T-helper 2 cell (primary cell): ENCODE measurements at places on chromosomes 16 and 17.

DNA sequence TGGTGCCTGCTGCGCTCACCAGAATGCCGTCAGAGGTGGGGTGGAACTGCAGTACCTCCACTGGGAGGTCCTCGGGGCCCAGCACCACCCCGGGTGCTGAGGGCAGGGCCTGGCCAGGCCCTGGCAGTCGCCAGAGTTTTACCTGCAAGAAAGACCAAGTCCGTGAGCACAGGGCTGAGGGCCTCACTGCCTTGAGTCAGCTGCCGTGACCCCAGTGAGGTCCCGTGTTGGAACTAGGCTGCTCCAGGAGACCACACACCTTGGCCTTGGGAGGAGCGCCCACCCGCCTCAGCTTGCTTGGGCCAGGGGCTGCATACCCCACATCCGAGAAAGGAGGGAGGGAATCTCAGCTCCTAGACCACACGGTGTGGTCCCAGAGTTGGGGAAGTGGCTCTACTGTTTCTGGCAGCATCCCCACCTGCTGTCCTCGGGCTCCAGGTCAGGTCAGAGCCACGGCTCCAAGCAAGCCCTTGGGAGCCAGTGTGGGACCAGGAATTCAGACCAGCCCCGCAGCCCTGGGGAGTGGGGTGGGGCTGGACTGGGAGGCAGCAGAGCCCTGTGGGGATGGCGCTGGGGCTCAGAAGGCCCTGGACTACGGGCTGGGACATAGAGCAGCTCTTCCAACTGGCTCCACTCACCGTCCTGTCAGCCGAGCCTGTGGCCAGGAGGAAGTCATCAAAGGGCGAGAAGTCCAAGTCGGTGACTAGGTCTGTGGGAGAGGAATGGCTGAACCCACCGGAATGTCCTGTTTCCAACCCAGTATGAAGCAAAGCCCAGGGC lies 8.7 kb downstream of the CORO7 start:
- DNase-seq: no peak

DNA sequence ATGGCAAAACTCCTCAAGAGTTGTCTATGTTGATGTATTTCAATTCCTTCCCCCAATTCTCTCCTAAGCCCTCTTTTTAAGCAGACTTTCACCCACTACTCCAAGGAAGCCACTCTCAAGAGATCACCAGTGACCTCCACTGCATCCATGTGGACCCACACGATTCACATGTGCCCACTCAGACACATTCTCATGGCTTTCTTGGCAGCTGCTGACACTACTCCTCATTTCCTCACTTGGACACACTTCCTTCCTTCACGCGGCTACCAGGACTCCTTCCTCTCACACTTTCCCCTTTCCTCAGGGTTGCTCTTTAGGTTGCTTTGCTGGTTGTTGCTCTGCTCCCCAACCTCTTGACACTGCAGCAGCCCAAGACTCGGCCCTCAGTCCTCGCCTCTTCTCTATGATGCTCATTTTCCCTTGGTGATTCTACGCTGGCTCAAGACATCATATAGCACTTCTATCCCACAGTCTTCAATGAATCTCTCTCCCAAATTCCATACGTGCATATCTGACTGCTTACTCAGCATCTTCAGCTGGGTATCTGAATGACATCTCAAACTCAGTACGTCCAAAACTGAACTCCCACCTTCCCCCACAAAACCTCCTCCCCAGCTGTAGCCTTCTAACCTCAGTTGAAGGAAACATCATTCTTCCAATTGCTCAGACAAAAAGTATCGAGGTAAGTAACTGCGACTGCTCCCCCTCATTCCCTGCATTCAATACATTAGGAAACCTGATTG lies 28.2 kb downstream of the HELZ start:
- no peak for DNase-seq

DNA sequence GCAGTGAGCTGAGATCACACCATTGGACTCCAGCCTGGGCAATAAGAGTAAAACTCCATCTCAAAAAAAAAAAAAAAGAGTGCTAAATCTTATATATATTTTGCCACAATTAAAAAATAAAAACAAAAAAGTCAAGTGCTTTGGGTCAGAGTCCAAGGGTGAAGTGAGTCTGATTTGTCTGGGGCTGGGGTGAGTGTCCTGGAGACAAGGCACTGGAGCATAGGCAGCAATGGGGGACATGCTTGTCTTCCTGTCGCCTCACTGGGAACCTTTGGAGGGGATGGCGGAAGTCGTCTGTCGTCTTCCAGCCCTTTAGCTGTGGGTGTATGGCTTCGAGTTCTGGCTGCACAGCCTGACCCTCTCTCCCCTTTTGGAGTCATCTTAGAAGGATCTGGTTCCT lies 167.1 kb downstream of the NTN1 start:
- DNase-seq: no peak

DNA sequence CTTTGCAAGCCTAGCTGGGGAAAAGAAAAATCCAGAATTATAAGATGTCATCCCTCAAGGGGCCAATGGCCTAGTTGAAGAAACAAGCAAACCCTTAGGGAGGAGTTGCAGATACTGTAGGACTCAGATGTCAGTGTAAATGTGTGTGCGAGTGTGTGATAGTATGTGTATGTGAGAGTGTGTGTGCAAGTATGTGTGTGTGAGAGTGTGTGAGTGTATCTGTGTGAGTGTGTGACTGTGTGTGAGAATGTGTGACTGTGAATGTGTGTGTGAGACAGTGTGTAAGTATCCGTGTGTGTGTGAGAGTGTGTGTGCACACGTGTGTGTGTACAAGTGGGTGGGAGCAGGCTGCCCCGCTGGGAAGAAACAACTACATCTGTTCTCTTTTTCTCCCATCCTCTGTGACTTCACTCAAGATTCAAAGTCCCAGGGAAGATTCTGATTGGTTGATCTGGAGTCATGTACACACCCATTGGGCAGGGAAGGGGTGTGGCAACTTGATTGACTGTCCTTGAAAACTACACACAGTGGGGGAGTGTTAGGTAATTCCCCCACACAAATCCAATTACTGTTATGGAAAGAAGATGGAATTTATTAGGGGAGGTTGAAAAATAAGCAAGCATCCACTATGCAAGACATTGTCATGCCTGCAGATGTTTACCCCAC lies 40.7 kb downstream of the IRX3 start:
- no peak for DNase-seq

DNA sequence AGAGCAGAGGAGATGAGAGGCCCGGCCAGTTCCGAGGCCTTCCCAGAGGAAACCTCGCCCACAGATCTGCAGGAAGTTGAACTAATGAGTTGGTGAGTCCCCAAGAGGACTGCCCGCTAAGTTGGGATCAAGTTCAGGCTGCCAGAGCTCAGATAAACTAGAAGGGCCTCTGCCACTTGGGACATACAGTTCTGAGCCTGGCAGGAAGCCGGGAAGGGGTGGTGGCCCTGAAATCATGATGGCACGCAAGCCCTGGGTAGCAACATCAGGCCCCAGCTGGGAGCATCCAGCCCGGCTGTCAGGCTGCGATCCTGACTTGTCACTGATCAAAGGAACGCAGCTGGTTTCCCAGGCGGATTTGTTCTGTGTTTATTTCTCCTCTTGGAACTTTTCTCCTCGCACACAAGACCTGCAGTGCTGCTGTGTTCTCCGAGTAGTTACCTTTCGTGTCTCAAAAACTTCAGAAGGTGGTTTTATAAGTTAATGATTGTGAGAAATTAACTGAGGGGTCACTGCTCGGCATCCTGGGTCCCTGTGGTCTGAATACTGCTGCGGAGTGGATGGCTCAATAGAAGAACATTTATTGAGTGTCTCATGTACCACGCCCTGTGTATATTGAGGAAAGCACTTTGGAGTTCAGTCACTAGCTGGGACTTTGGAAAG lies 8.0 kb upstream of the WFDC1 start:
- DNase-seq: no peak

DNA sequence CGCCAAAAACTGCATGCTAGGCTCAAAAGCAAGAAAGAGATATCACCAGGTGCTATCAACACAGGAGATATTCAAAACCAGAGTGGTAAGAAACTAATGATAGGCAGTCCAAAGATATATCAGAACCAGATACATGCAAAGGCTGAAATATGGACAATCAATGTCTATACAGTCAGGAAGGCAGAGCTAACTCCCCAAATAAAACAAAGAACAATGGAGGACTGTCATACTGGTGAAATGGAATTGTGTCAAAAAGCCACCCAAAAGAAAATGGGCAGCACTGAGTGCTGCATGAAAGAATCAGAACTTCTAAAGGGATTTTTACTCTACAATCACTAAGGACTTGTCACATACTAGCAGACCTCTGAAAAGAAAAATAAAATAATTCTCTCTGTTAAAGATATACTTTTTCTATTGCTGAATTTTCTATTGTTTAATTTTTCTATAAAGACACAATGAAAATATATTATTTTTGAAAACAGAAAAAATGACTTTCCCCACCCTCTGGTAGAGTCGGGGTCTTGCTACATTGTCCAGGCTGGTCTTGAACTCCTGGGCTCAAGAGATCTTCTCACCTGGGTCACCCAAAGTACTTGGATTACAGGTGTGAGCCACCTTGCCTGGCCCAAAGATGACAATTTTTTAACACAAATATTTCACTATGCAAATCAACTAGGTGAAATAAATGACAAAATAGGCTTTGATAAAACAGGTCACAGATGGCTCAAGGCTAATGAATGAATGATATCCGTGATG lies 98.2 kb downstream of the USP32 start:
- DNase-seq: no peak

GRCh38 chr17:82668631-82669099 lies 20.4 kb upstream of the WDR45B start:
- no peak for DNase-seq

- no peak for DNase-seq
These were observed 135.1 kb upstream of the NOL11 start for GRCh38 chr17:67582673-67583081.

DNA sequence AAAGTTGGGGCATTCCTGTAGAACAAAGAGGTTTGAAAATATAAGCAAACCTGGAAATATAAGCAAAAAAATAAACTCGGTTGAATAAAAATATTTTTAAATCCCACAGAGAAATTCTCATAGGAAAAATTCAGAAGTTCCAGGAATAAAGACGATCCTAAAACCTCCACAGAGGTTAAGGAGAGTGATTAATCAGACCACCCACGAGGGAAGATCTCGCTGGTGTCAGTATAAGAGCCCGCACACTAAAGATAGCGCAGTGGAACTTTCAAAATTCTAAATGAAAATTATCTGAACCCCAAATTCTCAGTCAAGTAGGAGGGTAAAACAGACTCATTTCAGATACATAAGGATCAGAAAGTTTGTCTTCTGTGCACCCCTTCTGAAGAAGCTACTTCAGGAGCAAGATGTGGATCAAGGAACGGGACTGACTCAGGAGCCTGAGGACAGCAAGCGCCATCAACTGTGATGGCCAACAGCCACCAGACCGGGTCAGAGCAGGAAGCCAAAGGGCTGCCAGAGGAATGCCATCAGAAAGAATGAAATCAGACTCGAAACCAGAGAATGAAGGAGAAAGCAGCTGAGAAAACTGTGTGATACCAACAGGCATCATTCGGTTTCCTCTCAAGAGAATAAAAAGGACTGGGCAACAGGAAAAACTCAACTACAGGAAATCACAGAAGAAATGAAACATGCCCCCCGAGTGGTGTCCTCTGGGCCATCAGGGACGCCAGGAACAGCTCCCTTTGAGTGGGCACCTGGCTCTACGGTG lies 66.9 kb downstream of the CYTH1 start:
- DNase-seq: no peak

DNA sequence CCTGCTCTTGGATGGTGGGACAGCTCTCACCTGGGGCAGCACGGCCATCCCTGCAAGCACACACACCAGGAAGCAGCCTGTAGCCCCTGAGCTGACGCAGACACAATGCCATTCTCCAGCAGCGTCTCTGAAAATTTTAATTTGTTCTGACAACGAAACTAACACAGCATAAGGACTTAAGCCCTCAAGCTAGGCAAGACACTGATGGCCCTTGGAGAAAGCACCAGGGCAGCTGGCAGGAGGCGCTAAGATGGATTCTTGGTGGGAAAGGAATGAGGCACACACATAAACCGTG lies 2.7 kb upstream of the LIMD2 start:
- no peak for DNase-seq

DNA sequence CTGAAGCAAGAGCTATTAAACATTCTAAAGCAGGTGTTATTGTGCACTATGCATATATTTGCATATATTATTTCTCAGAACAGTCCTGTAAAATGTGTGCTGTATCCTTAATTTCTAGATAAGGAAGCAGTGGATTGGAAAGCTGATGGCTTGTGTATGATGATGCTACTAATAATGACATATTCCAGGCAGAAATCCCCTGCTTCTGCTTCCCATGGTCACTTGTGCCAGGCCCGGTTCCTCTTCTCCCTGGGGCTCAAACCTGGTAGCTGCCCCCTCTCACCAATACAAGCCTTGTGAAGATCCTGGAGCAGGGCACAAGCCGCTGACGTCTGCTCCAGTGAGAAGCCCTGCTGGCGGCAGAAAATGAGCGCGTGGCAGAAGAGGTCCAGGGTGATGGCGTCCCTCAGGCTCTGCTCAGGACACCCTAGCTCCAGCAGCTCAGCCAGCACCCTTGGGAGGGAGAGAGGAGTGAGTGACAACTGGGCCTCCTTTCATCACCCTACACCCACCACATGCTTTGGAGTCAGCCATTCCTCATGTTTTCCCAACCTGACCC lies 1.8 kb downstream of the CFAP119 start:
- DNase-seq: no peak

DNA sequence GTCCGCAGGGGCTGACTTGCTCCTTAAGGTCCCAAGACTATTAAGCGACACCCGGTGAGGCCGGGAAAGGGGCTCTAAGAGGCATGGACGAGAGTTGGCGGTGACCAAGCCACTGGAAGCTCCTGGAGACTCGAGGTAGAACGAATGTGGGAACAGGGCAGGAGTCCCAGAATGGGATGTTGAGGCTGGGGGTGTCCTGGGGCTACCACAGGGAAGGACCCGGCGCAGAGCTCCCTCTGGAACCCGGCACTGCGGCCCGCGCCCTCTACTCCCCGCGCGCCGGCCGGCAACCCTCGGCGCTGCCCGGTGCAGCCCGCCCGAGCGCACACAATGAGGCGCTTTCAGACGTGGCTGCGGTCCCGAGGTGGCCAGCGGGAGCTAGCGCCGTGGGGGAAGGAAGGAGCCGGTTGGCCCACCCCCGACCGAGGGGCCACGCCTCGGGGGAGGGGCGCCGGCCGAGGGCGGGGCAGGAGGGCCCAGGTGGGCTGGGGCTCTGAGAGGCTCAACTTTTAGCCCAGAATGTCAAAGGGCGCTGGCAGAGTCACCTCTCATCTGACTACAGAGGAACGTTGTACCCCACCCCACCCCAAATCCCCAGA lies at the start of gene CHST6:
TSS of gene CHST6 (minus strand) at position 366 of the 599 bp plus-strand sequence. CDS start 15,613 bp downstream, outside the sequence.
- no peak for DNase-seq

DNA sequence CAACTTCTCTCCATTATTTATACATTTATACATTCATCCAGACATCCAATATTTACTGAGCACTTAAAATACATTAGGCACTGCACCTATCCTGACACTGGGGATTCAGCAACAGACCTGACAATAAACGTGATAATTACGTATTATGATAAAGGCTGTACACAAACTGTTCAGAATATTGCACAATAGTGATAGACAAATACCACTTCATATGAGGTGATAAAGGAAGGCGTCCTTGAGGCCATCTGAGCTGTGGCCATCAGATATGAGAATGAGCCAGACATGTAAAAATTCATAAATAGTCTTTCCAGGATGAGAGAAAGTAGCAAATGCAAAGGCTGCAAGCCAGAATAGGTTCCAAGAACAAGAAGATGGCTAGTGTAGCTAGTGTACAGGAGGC lies 8.6 kb downstream of the USP32 start:
- DNase-seq: no peak

GRCh38 chr16:65070831-65071432 lies 50.9 kb downstream of the CDH11 start:
- no peak for DNase-seq

GRCh38 chr17:21377705-21378396 lies 1.7 kb downstream of the KCNJ12 start:
- no peak for DNase-seq

GRCh38 chr16:3804426-3805016 lies 76.0 kb downstream of the CREBBP start:
- no peak for DNase-seq

GRCh38 chr16:79723583-79724168 lies 123.1 kb upstream of the MAF start:
- no peak for DNase-seq
